ENCODE measurements at places on chromosomes 2 and 18. TPM values are rescaled to one million over a fixed set of nuclear protein-coding genes. Genes with fewer than 3 reads are reported as not detected.

The VIL1 gene
- under 0.01 TPM for total RNA-seq

The FBXO41 gene
- 0.29 TPM for total RNA-seq

The GPR45 gene
- not detected for total RNA-seq

The ALKAL2 gene
- not detected for total RNA-seq

The MROH2A gene
- total RNA-seq = not detected

The TUBB8B gene
- total RNA-seq = not detected

The CD8B gene
- not detected for total RNA-seq

The LHCGR gene
- not detected for total RNA-seq

The IMMT gene
- total RNA-seq = 60.4 TPM

The DSEL gene
- 157 TPM for total RNA-seq

The CREG2 gene
- total RNA-seq = 0.36 TPM

The YPEL5 gene
- 92.3 TPM for total RNA-seq

The MAT2A gene
- 142 TPM for total RNA-seq

The SPEG gene
- 26.4 TPM for total RNA-seq

The CTNNA2 gene
- 0.29 TPM for total RNA-seq

The CCDC74A gene
- 15.9 TPM for total RNA-seq

The EML6 gene
- 1.1 TPM for total RNA-seq

The BMP10 gene
- not detected for total RNA-seq

The CRACDL gene
- total RNA-seq = not detected

The DSG1 gene
- not detected for total RNA-seq

The OR6B2 gene
- not detected for total RNA-seq

The APLF gene
- total RNA-seq = 10.0 TPM

The EMILIN2 gene
- total RNA-seq = 5.0 TPM

The SKA1 gene
- 2.9 TPM for total RNA-seq

The INHBB gene
- total RNA-seq = under 0.01 TPM

The GRB14 gene
- 0.88 TPM for total RNA-seq

The PELI1 gene
- total RNA-seq = 5.1 TPM

The ANO7 gene
- total RNA-seq = 1.2 TPM

The CHRNG gene
- not detected for total RNA-seq

The HNRNPLL gene
- total RNA-seq = 53.9 TPM

The PARD6G gene
- 2.2 TPM for total RNA-seq

The ZNF521 gene
- total RNA-seq = 27.5 TPM

The STAT4 gene
- 16.6 TPM for total RNA-seq
